ENCODE measurements at places on chromosomes 13 and 19.

GRCh38 chr19:28456252-28456651 lies 756.7 kb downstream of the UQCRFS1 start:
- no peak for DNase-seq

DNA sequence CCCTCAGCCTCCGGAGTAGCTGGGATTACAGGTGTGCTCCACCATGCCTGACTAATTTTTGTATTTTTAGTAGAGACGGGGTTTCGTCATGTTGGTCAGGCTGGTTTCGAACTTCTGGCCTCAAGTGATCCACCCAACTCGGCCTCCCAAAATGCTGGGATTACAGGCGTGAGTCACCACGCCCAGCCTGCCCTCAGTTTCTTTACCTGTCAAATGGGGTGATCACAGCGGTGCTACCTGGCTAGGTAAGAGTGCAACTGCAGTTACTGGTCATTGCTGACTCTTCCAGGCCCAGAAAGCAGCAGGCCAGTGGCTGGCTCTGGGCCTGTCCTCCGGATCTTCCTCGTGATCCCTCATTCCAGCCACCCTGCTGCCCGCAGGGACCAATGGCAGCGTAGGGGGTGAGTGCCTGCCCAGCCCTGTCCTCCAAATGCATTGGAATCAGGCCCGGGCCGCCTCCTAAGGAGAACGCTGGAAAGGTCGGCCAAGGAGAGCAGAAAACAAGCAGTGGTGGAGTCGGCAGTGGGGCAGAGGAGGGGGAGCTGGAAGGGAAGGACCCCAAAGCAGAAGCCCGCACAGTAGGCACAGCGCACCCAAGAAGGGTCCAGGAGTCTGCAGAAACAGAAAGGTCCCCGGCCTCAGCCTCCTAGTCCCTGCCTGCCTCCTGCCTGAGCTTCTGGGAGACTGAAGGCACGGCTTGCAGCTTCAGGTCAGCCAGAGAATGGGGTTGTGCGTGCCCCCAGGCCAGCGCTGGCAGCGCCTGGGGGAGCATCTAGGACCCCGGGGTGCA lies 1.8 kb upstream of the SLC27A1 start:
- DNase-seq: no peak

DNA sequence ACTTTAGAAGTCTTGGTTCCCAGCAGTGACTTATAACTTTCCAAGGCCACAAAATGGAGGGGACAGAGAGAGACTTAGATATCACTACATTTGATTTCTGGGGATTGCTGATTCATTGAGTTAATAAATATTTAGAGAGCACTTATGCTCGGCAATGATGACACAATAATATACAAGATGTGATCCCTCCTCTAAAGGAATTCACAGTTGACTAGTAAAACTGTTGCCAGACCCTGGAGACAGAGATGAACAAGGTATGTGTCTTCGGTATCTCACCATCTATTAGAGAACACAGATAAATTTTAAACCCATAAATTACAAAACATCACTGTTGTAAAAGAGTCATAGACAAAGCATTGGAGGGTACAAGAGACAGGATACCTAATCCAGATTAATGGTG lies 437.5 kb downstream of the FOXO1 start:
- no peak for DNase-seq

GRCh38 chr13:27393101-27393500 lies 31.3 kb upstream of the GTF3A start:
- DNase-seq: no peak

DNA sequence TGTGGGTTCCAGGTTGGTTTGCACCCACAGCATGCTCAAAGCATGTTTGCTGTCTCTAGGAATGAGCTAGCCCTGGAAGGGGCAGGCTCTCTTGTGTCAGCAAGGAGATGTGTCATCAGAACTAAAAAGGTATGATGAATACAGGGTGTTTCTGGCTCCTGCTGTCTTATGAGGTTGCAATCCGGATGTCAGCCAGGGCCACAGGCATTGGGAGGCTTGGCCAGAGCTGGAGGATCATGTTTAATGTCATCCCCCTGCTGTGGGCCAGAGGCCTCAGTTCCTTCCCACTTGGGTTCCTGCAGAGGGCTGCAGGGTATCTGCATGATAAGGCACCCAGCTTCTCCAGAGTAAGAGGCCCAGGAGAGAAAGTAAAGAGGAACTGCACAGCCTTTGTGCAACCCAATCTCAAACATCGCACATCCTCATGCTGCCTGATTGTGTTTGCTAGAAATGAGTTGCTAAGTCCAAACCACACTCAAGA lies 193.6 kb downstream of the COL4A1 start:
- DNase-seq: no peak

DNA sequence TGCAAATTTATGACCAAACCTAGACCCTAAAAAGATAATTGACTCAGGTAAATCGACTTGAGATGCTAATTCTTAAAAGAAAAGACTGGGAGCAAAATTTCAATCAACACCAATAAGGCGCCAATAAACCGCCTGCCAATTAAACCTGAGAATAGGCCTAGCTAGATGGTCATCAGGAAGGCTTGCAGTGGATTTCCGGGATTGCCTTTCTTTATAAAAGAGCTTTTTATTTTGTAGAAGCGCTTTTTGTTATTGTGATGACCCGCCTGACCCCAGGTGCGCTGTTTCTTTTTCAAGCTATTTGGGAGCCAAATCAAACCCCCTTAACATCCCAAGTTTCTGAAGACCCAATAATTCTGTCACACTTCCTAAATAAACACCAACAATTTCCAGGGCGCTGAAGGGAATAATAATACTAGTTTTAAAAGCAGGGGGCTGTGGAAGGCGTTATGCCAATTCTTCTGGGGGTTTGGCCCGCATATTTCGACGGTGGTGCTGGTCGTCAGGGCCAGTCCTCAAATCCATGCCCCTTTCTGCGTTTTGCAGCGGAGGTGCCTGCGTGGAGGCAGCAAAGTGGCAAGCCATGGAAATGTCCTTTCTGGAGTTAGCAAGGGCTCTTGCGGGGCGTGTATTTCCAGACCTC lies 2.9 kb upstream of the ZIC5 start:
- no peak for DNase-seq

- no peak for DNase-seq
Measured at GRCh38 chr19:13747098-13747453, 17.2 kb upstream of the MRI1 start.
